ENCODE measurements at places on chromosomes 1 and 21.

DNA sequence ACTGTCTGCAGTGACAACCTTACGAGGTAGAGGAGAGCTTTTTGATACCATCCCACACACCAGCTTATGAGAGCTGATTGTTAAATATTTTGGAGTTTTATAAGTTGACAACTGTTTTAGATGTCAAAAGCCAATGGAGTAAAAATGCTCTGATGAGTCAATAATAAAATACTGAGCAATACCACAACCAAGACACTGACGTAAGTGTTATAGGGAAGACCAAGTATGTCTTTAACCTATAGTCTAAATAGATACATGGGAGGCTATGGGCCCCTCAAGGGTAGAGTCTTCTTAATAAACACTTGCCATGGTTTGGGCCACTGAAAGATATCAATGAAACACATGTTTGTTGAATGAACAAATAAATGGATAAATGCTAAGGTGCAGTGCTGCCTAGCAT lies 49.2 kb downstream of the DUSP10 start:
- no peak for DNase-seq

- no peak for DNase-seq
Measured at GRCh38 chr1:160006312-160006940, 25.4 kb downstream of the PIGM start.

- no peak for DNase-seq
Measured at GRCh38 chr1:199641531-199641930, 386.0 kb upstream of the NR5A2 start.

DNA sequence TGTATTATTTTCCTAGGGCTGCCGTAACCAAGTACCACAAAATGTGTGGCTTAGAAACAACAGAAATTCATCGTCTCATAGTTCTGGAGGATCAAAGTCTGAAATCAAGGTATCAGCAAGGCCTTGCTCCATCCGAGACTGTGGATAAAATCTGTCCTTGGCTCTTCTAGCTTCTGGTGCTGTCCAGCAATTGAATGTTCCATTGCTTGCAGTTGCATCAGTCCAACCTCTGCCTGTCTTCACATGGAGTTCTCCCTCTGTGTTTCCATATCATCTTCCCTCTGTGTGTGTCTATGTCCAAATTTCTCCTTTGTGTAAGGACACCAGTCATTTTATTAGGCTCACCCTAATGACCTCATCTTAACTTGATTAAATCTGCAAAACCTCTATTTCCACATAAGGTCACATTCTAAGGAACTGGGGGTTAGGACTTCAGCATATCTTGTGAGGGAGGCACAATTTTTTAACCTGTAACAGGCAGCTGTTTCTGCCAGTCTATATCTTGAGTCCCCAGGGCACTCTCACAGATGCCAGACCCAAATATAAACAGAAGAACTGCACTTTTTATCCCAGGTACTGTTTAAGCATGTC lies 84.2 kb downstream of the ERG start:
- no peak for DNase-seq

Data from kidney epithelial cell (primary cell).